ENCODE measurements at places on chromosomes 6 and 20. TPM values are rescaled to one million over a fixed set of nuclear protein-coding genes. Genes with fewer than 3 reads are reported as not detected.

The DUSP15 gene
- total RNA-seq = 2.5 TPM

The RBPJL gene
- total RNA-seq = not detected

The CDH26 gene
- total RNA-seq = 6.6 TPM

The ASF1A gene
- total RNA-seq = 7.9 TPM

The SEL1L2 gene
- total RNA-seq = not detected

The SYCP2L gene
- total RNA-seq = 0.25 TPM

The SCRT2 gene
- not detected for total RNA-seq

The TRIM10 gene
- not detected for total RNA-seq

The LY6G6C gene
- total RNA-seq = not detected

The EXOC2 gene
- 23.6 TPM for total RNA-seq

The B3GALT4 gene
- total RNA-seq = 14.0 TPM

The AK9 gene
- total RNA-seq = 8.1 TPM

GRCh38 chr6:117531346-117531745, 48.9 kb downstream of the DCBLD1 start:
- DNase-seq = no peak

DNA sequence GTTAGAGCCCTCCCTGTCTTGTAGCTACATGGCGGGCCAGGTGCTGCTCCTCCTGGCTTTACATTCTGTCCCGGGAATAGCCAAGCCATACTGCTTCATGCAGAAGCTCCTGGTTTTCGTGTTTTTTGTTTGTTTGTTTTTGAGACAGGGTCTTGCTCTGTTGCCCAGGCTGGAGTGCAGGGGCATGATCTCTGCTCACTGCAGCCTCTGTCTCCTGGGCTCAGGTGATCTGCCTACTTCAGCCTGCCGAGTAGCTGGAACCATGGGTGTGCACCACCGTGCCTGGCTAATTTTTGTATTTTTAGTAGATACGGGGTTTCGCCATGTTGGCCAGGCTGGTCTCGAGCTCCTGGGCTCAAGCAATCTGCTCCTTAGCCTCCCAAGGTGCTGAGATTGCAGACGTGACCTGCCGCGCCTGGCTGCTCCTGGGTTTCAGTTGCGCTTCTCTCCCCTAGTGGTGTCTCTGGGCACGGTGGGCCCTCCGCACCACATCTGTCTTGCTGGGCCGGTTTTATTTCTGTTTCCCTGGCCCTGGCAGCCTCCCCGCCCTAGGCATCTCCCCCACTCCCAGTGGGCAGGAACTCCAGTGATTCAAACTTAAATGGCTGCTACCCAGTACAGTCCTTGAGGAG, 12.9 kb downstream of the CDYL start:
- no peak for DNase-seq

GRCh38 chr20:21353236-21353635, 44.1 kb downstream of the NKX2-4 start:
- DNase-seq = no peak

DNA sequence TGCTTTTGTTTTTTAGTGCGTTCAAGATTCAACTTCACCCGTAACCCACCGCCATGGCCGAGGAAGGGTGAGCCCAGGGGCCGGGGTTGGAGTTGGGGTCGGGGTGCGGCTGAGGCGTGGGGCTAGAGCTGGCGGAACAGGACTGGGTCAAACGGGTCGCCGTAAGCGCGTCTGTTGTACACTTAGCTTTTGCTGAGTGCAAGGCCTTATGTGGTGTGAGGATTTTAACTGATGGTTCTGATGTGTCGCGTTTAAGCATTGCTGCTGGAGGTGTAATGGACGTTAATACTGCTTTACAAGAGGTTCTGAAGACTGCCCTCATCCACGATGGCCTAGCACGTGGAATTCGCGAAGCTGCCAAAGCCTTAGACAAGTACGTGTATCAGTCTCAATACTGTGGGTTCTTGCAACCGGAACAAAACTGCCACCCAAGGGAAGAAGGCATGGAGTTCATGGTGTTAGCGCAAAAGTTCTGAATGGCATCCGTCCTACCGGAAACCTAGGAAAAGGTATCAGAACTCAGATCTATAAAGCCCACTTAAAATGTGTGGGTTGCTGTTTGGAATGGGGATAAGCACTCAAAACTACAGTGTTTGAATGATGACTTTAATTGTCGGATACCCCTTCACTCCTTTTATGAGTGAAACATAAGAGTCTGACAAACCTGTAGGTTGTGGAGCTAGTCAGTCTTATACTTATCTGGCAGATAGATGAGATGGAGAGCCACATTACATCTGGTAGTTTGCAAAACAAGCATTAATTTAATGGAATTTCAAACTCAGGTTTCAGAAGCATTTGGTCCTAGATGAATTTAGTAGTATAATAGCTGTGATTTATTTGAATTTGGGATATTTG, 574 bp downstream of the RPS12 start:
- DNase-seq = no peak

GRCh38 chr20:57335392-57335791, 5.8 kb downstream of the SPO11 start:
- no peak for DNase-seq

GRCh38 chr6:69945192-69945591, 78.8 kb downstream of the COL19A1 start:
- DNase-seq = no peak

- DNase-seq = no peak
These were observed 171.7 kb downstream of the WDR27 start for GRCh38 chr6:169529931-169530751.

GRCh38 chr6:12383448-12383847, 93.3 kb downstream of the EDN1 start:
- no peak for DNase-seq

DNA sequence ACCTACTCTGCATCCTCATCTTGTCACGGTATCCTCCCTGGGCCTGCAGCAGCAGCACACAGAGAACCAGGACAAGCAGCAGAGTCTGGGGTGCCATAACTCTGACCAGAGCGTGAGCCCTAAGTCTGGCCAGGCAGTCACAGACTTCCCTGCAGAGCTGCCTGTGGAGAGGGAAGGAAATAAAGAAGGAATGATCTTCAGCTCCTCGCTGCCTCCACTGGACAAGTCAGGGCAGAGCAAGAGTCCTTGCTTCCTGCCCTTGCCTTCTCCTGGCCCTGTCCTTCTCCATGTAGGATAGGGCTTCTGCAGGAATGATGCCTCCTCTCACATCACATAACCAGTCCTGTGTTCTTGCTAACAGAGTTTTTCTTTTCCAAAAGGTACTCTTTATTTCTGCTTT, 15.9 kb upstream of the WFDC11 start:
- no peak for DNase-seq

DNA sequence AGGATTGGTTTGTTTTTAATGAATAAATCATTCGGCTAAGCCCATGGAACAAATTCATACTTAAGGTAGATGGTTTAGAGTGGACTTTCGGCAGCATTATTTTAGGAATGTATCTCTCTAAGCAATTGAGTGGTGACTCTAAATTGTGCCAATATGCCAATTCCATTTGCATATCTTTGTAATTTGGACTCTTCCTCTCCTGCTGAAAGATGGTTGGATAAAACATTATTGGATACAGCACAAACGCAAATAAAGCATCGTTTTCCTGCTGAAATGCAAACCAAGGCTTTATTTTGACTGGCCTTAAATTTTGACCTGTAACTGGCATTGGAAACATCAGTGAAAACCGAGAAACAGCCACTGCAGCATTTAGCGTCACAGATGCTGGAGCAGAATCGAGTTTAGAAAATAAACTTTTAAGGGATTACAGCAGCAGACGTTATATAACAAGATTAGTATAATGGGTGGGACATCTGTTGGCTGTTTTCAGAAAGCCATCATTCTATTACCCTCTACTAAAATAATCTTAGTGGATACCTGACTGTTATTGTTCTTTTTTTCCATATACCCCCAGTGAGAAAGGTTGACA, 726.0 kb downstream of the KIF16B start:
- no peak for DNase-seq

DNA sequence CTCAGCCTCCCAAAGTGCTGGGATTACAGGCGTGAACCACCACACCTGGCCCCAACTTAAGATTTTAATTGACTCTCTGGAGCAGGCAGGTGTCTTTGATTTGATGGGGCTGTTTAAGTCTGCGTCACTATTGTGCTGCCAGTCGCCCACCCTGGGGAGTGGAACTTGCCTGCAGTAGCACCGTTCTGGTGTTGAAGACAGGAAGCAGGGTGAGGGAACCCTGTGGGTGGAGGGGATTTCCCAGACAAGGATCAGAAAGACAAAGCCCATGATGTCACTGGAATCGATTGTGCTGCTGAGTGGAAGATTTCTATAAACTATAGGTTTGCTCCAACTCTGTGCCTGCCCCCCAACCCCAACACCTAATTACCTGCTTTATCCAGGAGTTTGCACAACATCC, 11.0 kb downstream of the ALDH8A1 start:
- DNase-seq = no peak

DNA sequence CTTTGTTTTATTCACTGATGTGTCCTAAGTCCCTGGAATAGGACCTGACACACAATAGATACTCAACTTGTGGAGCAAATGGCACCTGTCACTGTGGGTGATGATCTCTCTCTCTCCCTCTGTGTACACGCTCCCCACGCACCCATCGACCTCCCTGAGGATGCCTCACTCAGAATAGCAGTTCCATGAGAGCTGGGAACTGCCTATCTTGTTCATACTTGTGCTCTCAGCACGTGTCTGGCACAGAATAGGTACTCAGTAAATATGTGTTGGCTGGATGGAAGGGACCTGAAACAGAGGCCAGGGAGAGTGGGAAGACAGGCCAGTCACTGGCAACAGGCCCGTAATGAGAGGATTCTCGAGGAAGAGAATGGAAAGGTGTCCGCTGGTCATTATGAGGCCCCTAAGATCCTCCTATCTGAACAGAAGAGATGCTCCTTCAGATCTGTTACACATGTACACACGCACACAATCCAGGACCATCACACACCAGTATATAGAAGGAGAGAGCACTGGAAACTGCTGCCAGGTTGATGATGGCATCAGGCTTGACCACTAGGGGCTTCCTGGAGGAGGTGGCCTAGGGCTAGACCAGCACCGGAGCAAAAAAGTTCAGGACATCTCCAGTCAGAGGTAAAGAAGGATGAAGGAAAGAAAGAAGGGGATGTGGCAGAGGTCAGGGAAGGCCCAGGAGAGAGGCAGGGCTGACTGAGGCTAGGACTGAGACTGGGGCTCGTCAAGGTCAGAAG, 30.9 kb downstream of the VEGFA start:
- no peak for DNase-seq

DNA sequence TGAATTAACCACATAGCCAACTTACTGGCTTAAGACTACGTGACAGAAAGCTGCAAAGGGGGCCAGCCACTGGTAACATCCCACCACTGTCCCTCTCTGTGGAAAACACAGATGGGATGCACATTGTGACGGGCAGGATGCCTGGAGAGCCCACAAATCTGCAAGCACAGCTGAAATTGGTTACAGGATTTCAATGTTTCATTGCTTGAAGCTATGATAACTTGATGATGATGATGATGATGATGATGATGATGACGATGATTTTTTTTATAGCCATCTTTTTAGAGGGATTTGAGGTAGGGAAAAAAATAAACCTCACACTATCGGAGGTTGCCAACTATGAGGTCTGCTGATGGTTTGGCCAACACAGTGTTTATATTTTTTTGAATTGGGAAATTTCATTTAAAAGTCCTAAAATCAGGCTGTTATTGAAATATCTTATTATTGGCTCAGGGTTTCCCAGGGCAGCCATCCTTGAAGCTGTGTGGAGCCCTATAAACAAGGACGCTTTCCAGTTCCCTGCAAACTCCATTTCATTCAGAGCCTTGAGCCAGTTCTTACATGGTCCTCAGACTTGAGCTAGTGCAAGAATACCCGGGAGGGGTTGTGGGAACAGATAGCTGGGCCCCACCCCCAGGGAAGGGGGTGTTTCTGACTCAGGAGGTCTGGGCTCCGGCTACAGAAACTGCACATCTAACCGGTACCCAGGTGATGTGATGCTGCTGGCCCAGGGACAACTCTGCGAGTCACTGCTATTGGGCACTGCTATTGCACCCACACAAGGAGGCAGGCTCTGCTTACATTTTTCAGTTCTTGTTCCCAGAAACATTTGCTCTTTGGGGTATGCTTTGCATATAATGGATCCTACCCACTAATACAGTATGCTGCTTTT, 27.1 kb downstream of the BCAS1 start:
- no peak for DNase-seq

DNA sequence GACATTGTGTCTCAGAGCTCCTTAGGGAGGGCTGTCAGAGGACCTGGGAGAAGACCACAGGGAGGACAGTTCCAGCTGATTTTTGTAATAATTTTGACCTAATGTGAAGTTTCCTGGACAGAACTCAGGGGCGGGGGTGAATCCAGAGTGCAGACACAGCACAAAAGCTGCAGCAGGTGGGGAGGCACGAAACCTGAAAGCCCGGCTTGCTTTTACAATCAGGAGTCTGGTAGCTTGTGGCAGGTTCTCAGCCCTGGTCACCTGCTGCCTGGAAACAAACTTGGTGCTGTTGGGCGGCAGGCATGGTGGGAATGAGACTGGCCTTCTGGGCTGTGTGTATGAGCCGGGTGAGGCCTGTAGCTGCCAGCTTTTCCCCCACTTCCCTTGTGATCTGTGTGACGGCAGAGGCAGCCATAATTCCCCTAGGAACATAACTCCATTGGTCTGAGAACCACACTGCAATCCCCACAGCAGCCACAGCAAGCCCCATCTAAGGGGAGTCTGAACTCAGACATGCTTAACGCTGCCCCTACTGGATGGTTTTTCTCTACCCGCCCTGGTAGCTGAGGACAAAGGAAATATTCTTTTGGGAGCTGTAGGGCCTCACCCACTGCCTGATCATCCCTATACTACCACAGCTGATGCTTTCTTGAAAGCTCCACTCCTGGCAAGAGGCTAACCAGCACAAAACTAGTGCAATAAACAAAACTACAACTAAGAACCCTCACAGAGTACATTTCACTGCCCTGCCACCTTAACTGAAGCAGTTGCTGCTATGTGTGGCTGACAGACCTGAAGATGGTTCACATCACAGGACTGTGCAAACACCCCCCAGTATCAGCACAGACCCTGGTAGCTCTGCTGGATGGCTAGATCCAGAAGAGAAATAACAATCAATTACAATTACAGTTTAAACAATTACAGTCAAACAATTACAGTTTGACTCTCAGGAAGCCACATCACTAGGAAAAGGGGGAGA, 1055.1 kb upstream of the GJE1 start:
- no peak for DNase-seq

GRCh38 chr6:29516108-29516507, 28.4 kb upstream of the MAS1L start:
- no peak for DNase-seq

GRCh38 chr6:134435814-134436280, 117.9 kb upstream of the SGK1 start:
- DNase-seq = no peak

GRCh38 chr6:139912735-139913400, 538.4 kb upstream of the CITED2 start:
- no peak for DNase-seq

GRCh38 chr6:122202576-122203137, 196.8 kb upstream of the HSF2 start:
- DNase-seq = no peak
